ENCODE measurements at places on chromosomes 6 and 20.

DNA sequence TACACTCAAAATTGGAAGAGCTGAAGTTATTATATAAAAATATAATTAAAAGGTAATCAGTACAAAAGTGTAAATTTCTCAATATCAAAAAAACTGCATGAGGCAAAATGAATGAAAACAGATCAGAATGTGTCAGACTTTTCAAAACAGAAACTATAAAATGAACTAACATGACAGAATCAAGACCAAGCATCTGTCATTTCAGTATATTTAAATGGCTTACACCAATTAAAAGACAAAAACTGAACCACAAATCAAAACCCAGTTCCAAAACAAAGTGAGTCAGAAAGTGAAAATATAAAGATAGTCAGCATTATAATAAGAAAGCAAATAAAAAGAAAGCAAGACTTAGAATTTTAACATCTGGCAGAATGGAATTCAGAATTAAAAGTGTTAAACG, 289.7 kb downstream of the UBE3D start:
- DNase-seq = no peak

DNA sequence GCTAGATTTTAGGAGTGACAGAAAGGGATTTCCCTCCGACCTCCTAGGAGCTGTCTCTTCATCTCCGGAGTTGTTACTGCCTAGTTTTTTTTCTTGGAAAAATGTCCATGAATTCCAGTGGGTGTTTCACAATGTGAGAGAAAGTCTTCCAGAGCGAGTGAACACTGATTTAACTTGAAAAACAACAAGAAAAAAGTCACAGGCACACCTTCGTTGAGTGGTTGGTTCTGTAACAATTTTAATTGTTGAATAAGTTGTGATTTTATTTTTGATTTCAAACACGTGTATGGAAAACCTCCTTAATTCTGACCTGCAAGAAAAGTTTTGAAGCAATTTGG, 2.9 kb downstream of the TFAP2C start:
- DNase-seq = no peak

DNA sequence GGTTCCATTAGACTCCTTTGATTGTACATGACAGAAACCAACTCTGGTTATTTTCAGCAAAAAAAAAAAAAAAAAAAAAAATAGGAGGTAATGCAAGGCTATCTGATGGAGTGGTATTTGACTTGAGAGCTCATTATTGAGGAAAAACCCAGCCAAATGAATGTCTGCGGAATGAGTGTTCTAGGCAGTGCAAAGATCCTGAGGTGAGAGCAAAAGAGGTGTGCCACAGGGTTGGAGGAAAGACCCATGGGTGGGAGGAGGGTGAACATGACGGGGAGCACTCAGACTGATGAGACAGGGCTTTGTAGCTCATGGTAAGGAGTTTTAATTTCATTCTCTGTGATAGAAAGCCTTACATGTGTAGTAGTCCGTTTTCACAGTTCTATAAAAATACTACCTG, 188.9 kb downstream of the TSHZ2 start:
- no peak for DNase-seq

GRCh38 chr6:138371720-138372119, 6.0 kb upstream of the SMIM28 start:
- DNase-seq = no peak

DNA sequence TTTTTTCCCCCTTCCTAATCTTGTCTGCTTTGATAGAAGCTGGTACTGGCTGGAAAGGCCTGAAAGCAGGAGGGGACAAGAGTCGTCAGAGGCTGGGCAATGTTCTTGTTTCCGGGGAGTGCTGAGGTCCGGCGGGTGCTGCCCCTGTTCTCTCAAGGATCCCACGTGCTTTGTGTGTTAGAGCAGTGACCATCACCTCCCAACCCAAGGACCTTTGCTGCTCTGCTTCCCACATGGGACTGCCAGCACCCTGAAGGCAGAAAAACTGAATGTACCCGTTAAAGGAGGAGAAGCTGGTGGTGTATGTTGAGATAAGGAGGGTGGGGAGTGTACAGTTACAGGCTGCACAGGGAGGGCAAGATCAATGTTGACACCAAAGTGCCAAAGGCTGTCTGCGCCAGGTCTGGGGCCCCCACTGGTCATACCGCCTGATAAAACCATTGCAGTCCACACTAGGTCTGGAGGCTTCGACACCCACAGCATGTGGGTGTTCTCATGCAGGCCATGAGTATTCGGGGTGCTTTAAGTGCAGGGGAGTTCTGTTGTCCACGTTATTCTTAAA, 15.0 kb downstream of the C20orf173 start:
- no peak for DNase-seq

GRCh38 chr6:149271348-149272340, 45.9 kb upstream of the TAB2 start:
- no peak for DNase-seq

DNA sequence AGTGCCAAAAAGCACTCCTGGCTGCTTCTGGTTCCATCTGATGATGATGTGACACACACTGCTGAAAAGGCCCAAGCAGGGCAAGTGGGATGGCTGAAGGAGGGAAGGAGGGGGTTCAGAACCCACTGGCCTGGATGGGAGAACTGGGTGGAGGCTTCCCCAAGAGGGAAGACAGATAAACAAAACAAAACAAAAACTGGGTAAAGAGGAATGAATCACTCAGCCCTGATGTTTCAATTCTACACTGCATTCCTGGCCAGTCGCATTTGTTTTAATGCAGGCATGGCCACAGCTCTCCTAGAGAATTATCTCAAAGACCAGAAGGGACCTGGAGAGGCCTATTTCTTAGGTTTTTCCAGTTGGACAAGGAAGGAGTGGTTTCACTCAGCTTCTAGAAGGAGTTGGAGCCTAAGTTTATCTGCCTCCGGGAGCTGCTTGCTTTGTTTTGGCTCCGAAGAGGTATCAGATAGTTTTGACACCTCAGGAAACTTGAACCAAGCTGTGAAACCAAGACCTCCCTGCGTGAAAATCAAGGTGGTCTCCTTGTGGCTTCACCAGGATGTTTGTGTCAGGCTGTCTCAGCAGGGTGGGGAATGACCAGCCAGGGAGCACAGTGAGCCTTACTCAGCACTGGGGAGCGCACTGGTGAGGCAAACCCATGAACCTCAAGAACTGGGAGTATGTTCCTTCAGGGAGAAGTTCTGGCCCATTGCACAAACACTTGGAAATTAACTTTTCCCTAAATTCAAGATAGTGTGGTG, 16.1 kb downstream of the TTPAL start:
- DNase-seq = no peak

DNA sequence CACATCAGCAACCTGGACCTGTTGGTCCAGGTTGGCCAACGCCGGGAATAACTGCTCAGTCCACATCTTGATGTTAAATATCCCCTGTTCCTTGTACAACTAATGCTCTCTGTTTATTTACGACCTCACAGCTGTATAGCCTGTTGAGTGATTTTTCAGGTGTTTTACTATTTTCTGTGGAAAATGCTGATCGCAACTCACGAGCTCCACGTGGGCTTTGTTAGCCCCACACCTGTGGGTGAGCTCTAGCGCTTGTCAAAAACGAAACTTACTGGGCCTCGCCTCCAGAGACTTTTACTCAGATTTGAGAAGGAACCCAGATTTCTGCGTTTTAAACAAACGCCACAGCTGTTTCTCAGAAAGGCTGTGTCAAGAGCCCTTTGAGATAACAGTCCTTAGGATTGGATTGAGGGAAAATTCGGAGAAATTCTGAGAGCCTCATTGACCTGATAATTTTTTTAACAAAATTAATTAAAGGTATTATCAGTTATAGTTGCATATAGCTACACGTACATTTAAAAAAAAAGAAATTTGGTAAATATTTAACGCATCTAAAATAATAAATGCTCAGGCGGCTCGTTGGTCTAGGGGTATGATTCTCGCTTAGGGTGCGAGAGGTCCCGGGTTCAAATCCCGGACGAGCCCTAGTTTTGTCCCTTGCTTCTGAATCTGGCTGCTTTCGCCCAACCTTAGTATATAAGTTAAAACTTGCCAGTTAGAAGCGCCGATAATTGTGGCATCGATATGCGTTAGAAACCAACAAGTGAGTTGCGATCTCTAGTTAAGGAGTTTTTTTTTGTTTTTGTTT, 16.7 kb downstream of the HMGN4 start:
- peak; percentile 54 for DNase-seq

DNA sequence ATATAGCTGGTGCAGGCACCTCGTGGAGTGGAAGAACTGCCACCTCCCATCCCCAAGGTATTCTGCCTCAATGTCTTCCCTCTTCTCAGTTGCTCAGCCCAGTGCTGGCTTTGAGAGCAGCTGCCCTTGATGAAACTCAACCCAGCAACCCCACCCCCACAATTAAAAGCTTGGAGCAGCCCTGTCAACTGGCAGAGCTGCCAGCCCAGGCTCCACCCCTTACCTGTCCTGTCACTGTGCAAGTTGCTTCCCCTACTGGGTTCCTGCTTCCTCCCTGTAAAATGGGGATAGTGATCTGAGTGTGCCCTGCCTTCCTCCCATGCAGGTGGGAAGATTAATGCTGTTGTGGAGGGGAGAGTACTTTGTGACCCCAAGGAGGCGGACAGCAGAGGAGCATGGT, 4.5 kb downstream of the TMEM63B start:
- DNase-seq = no peak

DNA sequence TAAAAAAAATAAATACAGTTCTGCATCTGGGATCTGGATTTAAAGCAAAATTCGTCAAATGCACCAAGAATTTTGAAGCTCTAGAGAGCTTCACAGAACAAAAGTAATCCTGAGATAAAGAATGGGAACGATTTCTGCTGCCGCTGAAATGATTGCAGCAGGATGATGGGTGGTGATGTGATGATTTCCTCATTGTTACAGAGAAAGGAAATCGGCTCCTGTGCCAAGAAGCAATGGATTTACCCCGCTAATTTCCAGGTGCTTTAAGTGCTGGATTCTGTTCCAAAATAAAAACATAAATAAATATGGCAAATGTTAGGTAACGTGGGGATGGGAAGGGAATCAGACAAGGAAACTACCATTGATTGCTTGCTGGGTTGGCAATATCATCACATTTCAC, 1067.9 kb upstream of the MAP3K7 start:
- DNase-seq = no peak

DNA sequence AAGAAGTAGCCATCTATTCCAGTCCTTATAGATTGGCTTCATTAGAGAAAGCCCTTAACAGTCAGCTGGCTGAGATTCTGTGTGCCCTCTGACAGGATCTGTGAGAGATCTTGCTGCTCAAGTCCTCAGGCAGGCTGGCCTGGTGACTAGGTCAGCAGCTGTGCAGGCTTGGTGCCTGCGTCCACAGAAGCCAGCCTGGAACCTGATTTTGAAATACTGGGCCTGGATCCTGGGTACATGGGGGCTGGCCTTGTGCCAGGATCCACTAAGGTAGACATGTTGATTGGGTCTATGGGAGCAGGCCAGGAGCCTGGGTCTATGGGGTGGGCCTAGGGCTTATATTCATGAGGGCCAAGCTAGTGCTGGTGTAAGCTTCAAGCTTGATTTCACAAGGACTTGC, 381.8 kb upstream of the MARCKS start:
- no peak for DNase-seq

DNA sequence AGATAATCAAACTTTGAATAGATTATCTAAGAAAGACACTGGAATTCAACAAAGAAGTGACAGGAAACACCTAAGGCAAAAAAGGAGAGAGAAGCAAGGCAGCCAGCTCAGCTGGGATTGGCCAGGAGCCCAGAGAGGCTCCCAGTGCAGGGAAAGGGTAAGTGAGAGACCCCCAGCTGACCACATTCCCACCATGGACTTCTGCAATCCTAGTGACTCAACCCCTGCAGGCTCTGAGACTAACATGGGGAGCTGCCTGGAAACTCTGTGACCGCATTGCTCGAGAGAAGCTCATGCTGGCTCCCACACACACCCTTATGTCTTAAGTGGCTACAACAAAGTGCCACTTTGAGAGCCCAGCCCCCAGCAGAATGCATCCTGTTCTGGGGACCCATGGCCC, 215.1 kb downstream of the PACRG start:
- DNase-seq = no peak

GRCh38 chr6:84332139-84333034, 104.9 kb upstream of the CEP162 start:
- no peak for DNase-seq

DNA sequence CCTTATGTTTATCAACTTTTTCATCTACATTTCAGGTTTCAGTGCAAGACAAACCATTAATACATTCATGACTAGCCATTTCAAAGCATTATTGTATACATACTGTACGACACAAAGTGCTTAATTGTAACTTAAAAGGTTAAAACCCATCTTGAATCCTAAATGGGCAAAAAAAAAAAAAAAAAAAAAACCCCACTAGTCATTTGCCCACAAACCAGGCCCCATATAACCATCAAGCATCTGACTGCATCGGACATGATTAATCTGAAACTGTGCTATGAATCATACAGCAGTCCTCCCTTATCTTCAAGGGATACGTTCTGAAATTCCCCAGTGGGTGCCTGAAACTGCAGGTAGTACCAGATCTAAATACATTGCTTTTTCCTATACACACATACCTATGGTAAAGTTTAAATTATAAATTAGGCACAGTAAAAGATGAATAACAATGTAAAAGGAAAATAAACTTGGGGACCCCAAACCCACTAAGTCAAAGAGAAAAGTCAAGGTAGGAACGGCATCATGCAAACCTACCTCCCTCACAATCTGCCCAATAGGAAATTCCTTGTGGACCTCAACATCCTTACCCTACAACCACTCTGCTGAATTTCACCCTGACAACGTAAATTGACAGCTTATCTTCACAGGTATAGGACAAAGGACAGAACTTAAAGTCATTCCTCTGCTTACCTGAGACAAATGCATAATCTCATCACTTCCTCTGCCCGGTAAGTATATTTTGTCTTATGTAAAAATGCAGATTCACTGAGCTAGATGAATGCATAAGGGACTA, 14.3 kb downstream of the B4GALT5 start:
- DNase-seq = no peak

DNA sequence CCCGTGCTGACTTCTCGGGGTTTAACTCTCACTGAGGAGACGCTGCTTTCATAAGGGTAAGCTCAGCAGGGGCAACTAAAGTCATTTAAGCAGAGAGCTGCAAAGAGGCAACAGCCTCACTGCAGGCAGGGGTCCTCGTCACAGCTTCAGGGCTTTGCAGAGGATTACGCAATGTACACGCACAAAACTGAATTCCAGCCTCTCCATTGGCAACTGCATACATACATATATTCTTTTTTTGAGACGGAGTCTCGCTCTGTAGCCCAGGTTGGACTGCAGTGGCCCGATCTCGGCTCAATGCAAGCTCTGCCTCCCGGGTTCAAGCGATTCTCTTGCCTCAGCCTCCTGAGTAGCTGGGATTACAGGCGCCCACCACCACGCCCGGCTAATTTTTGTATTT, 2.4 kb downstream of the GMEB2 start:
- no peak for DNase-seq

DNA sequence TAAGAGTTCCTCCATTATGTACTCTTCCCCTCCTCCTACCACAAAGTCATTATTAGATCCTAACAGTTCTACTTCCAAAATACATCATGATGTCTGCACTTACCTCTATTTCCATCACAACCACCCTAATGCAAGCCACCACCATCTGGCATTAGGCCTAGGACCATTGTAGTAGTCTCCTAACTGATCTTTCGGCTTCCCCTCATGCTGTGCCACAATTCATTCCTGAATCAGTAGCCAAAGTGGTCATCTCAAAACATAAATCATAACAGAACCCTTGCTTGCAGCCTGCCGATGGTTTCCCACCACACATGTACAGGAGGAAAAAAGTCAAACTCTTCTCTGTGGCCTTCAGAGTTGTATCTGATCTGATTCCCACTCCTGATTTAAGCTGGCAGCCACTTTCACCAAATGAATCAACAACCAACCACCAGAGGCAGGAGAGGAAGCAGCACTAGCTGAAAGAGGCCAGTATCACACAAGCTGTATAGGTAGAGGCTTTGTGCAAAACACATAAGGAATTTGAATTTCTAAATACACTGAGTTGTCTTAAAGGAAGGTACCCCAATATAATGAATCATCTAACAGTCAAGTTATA, 26.1 kb downstream of the FAM184A start:
- DNase-seq = no peak

GRCh38 chr6:11172501-11173327, 59.8 kb downstream of the NEDD9 start:
- DNase-seq = peak; percentile 90

All from islet precursor cell (in vitro differentiated cells).